NCI-H2029 treated with DMSO at 0.1 percent for 48 hours (cell line): ENCODE measurements at places on chromosomes 6 and 20.

DNA sequence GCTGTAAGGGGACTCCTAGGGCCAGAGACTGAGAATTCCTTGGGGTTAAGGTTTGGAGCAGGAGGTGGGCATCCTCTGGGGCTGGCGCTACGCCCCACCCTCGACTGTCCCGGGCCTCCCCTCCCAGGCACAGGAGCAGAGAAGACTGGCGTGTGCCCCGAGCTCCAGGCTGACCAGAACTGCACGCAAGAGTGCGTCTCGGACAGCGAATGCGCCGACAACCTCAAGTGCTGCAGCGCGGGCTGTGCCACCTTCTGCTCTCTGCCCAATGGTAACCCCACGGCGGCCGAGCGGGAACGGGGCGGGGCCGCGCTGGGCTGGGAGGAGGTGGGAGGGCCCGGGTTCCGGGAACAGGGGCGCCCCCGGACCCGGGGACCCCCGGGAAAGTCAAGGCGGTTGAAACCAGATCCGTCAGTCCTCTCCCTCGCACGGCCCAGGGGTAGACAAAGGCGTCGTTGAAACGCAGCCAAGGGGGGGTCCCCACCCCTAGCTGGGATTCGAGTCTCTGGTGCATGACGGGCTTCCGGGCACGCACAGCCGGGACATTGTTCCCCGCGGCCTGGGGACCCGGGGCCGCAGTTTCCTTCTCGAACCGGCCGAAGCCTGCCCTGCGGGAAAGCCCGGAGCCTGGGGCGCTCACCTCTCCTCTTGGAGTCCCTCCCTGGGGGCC lies 844 bp downstream of the WFDC2 start:
- peak; percentile 20 for DNase-seq

DNA sequence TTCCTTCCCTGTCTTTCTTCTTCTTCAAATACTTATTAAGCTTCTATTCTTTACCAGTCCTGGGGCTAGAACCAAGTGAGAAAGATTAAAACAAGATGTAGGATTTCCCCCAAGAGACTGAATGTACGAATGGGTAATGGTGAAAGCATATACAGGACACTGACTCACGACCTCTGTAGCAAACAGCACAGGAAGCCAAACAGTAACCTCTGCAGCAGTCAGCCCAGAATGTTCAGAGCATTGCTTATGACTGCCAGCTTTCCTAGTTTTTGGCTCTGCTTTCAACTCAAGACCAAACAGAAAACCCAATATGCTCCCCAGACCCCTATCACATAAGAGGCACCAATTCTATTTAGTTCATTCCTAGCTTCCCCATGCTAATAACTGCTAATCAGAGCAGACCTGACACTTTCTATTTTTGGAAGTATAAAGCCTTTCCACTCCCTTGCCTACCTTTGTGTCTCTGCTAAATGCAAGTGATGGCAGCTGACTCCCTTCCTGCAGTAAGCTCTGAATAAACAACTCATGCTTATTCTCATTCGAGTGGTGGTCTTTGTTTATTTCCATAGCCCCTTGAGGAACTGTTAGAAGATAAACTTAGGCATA lies 690.6 kb downstream of the EPM2A start:
- no peak for DNase-seq

- no peak for DNase-seq
Observed at GRCh38 chr6:45822246-45822812, 193.3 kb downstream of the CLIC5 start.

DNA sequence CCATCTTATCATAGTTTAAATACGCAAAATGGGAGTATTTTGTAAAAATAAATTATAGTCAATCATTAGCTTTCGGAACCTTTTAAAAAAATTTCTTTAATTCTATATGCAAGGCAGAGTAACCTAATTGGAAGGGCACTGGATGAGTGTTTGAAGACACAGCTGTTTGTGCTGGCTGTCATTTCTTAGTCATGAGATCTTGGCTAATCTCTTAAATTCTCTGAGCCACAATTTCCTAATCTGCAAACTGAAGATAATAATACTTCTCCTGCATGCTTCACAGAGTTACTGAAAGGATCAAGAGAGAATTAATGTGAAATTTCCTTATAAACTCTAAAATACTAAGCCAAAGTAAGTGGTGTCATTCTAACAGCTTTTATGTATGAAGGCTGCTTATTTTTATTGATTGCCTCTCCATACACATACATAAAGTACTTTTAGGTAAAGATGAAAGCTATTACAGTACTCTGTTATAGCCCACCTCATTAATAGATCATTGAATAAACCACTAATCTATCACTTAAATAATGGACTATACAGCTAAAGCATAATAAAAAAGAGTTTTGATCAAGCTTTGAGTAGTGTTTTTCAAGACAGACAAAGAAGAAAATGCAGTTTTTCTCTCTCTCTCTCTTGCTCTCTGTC lies 383.7 kb upstream of the IRAK1BP1 start:
- no peak for DNase-seq

DNA sequence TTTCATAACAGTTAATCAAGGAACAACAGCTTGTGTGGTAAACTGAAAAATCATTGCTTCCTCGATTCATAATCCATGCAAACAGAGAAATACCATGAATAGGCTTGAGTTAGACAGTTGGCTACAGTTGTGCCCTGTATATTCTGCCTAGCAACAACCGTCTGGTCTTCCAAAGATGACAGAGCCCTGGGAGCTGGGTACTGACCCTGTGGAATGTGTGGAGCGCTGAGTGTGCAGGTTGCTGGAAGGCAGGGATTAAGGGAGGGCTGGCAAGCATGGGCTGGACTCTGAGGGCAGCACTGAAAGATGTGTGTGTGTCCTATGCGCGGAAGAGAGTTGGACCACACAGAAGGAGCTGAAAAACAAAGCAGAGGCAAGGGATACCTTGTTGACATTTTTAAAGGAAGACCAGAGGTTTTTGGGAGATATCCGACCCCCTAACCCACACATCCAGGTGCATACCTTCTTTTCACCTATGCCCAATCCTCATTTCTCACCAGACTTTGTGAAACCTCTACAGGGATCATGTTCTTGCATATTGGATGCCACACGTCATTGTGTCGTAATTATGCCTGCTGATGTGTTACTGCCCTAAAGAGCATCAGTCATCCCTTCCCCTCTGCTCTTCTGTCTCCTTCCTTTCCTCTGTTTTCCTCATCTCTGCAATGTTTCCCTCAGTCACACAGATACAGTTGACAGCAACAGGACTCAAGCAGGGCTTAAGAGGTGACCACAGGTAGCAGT lies 58.2 kb upstream of the VGLL2 start:
- no peak for DNase-seq

GRCh38 chr20:62790075-62790474 lies 6.2 kb upstream of the MRGBP start:
- no peak for DNase-seq

- no peak for DNase-seq
Observed at GRCh38 chr6:154395316-154395715, 38.7 kb upstream of the IPCEF1 start.

- no peak for DNase-seq
Observed at GRCh38 chr20:31906001-31906400, 35.6 kb downstream of the TTLL9 start.

- no peak for DNase-seq
Observed at GRCh38 chr6:107304421-107305025, 154.8 kb downstream of the PDSS2 start.

- no peak for DNase-seq
Observed at GRCh38 chr6:130189531-130190397, 33.0 kb downstream of the SAMD3 start.

DNA sequence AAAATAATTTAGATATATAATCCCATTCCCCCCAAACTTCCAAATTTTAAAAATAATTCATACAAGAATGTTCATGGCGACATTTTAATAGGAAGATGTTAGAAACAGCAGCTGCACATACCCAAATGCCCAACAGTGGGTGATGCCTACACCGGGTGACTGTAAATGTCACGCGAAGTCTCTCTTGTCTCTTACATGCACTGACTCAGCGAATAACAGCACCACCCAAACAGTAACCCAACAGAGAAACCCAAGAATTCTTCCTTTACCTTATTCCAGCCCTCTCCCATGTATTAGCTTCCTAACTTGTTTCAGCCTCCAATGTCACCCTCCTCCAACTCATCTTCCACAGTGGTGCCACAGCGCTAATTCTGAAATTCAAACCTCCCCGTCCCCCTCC lies 74.5 kb upstream of the E2F3 start:
- DNase-seq = no peak

- DNase-seq = no peak
Observed at GRCh38 chr6:26439151-26440125, 866 bp upstream of the BTN3A3 start.

- DNase-seq = no peak
Observed at GRCh38 chr6:4133941-4134838, 1.2 kb downstream of the ECI2 start.

GRCh38 chr6:107711412-107712236 lies 112.5 kb downstream of the SCML4 start:
- DNase-seq = no peak

- DNase-seq = peak; percentile 12
Observed at GRCh38 chr6:75296811-75297779, 12.5 kb upstream of the TMEM30A start.

DNA sequence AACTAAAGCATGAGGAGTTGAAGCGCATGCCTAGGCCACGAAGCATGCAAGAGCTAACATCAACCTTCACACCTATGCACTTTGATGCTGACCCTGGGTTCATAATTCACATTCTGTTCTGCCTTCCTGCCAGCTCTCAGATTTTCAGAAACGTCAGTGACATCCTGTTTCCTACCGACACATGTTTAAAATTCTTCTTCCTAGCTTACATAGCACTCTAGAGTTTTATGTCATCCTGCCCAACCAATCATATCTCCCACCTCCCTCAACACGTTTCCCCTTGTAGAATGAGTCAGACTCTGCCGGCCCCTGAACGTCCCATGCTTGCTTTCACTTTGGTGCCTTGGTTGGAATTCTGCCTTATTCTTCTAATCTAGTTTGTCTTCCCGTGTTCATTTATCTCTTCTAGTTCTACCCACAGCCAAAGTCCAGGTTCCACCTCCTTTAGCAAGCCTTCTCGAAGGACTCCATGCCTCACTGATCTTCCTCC lies 97.2 kb upstream of the MAP7 start:
- no peak for DNase-seq

DNA sequence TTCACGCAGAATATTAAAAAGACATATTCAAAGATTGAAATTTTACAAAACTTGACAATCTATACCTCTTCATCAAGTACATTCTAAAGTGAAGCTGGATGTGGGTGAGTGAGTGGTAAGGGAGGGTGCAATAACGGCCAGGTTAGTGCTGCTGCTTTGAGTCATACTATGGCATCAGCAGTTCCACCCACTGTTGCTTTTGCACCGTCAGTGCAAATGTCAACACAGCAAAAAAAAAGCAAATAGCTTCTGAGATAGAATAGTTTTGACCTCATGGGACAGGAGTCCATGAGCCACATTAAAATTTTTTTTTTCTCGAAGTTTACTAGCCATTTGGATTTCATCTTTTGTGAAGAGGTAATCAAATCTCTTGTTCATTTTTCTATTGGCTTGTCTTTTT lies 31.8 kb downstream of the PSMF1 start:
- DNase-seq = no peak

- no peak for DNase-seq
Observed at GRCh38 chr20:10497283-10497682, 62.2 kb downstream of the SLX4IP start.

DNA sequence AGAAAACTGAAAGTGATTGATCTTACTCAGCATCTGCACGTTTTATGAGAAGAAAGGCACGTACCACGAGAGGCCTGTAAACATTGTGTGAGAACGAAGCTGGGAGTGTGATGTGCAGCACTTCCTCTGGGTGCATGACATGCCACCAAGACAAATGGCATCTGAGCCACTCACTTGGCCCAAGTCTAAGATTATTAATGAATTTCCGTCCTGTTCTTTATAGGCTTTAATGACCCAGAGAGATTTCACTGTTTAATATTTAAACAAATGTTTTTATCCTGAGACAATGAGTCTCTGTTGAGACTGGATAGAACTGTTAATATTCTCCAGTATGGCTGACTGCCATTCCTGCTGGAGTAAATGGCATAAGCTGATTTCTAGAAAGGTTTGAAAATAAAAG lies 172.6 kb upstream of the PHACTR1 start:
- DNase-seq = no peak

- DNase-seq = no peak
Observed at GRCh38 chr20:58829531-58829941, 21.2 kb downstream of the GNAS-AS1 start.

- DNase-seq = no peak
Observed at GRCh38 chr6:163889904-163890514, 475.5 kb downstream of the QKI start.

GRCh38 chr6:11149551-11149950 lies 38.0 kb upstream of the ERVFRD-1 start:
- no peak for DNase-seq
